Stimulated activated CD4-positive, alpha-beta T cell treated with anti-CD3 and anti-CD28 coated beads, Interleukin-1b, Interleukin-23, amount 100 ng/mL, for 24 hours (primary cell): ENCODE measurements at places on chromosomes 4 and X.

GRCh38 chr4:72449705-72450104 lies 119.3 kb downstream of the ADAMTS3 start:
- DNase-seq: no peak

DNA sequence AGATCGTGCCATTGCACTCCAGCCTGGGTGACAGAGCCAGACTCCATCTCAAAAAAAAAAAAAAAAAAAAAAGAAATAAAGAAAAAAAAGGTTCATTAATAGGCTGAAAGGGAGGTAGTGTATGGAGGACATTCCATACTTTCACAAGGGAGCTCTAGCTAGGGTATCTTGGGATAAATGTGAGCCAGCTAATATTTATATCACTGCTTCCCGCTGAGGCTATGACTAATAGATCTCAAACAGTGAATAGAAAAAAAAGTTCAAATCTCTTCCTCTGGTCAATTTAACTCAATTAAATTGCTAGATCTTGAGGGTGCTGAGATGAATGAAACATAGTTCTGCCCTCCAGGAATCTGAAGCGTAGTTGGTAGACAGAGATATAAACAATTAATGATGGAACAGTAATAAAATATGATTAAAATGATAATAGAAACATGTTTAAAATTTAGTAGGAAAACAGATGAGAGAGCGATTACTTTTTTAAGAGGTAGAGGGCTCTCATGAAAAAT lies 55.7 kb upstream of the SHISA3 start:
- no peak for DNase-seq

DNA sequence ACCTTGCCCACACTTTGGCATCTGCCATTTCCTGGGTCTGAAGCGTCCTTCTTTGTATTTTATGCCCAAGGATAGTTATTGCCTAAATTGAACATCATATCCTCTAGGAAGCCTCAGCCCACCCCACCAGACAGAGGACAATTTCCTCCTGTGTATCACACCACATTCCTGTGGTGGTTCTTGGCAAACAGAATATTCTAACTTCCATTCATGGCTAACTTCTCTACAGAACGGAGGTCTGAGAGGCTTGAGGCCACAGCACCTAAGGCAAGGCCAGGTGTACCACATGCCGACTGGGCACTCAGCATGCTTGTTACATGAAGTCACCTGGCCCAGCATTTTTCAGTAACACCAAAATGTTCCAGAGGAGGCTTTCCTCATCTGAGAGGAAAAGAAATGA lies 42.4 kb downstream of the CD99L2 start:
- DNase-seq: no peak

DNA sequence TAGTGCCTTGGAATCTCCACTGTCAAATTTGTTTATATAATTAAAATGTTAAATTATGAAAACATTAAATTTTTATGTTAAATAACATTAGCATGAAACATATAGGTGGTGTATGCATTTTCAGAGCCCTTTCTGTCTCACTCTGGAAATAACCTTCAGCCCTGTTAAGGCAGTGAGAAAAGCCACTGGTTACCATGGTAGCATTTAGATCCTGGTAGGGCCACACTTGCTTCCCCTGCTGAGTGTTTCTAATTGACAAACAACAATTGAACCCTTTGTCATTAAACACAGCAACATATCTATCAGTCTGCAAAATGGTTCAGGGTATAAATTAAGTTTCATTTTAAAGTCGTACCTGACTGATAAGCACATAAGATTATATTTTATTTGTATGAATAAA lies 63.5 kb downstream of the PDK3 start:
- DNase-seq: no peak

- no peak for DNase-seq
These were observed 202.7 kb downstream of the NR3C2 start for GRCh38 chr4:148239494-148239985.

- no peak for DNase-seq
These were observed 192.9 kb downstream of the PALLD start for GRCh38 chr4:168689791-168690190.

GRCh38 chrX:126489116-126489695 lies 63.4 kb downstream of the DCAF12L1 start:
- no peak for DNase-seq

GRCh38 chrX:110086916-110087484 lies 84.1 kb downstream of the TMEM164 start:
- no peak for DNase-seq

GRCh38 chr4:149890531-149890930 lies 74.9 kb upstream of the IQCM start:
- DNase-seq: no peak

DNA sequence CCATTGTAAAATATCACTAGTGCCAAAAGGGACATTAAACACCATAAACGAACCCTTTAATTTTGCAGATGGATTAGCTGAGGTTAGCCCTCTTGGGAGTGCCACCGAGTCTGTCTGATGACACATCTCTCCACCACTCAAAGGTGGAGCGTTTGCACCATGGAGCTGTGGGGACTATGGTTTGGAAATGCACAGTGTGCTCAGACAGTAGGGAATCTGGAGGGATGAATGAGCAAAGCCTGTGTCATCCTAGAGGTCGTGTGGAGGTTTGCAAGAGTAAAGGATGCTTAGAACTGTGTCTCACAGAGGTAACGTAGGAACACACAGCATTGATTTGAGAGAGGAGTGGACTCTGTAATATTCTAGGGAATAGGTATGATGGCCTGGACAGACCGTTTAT lies 93.7 kb downstream of the CLNK start:
- no peak for DNase-seq

DNA sequence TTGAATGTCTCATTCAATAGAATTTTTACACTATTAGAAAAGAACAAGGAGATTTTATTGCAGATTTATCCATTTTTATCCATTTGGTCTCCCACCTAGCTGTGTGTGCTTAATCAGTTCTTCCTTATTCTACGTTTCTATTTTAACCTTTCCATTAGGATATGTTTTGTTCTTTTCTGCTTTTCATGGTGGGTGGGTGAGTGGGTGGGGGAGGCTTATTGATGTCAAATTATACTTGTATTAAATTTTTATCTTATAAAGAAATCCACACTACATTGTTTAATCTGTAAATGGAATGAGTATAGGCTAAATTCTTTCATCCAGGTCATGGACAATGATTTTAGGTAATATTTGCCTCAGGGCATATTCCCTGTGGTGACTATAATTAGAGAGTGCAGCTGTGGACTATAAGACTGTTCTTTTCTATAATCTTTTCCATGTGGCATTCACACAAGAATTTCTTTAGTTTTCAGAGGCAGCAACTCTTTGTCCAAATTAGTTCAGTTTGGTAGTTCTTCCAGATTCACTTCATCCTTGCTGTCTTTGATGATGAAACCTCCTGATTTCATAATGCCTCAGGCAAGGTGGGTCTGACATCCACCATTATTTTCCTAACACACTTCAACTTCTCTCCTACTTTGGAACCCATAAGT lies 2451.8 kb downstream of the PCDH7 start:
- no peak for DNase-seq

GRCh38 chr4:118760092-118760491 lies 74.9 kb downstream of the METTL14 start:
- no peak for DNase-seq

DNA sequence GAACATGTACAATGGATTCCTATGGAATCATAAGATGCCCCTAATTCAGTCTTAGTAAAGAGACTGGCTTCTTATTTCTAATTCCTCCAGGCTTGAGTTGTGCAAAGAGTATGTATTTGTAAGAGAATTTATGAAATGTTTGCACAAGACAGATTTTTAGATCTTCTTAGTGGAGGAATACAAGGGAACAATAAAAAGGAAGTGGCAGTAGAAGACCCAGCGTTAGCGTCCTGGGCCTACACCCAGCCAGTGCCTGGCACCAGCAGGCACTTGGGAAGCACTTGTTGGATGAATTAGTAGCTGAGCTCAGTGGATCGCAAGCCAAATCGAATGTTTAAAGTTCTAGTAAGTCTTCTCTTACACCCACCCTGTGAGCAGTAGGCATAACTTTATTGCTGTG lies 157.4 kb downstream of the PTTG2 start:
- no peak for DNase-seq

GRCh38 chrX:9330249-9330982 lies 134.4 kb upstream of the TBL1X start:
- DNase-seq: no peak

DNA sequence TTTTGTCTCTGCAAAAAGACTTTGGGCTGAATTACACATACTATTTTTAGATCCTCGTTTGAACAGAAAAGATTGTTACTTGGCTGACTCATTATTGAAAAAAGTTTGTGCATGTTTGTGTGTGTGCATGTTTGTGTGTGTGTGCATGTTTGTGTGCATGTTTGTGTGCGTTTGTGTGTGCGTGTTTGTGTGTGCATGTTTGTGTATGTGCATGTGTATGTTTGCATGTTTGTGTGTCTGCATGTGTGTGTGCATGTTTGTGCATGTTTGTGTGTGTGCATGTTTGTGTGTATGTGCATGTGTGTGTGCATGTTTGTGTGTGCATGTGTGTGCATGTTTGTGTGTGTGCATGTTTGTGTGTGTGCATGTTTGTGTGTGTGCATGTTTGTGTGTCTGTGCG lies 201.1 kb upstream of the FAT1 start:
- no peak for DNase-seq

DNA sequence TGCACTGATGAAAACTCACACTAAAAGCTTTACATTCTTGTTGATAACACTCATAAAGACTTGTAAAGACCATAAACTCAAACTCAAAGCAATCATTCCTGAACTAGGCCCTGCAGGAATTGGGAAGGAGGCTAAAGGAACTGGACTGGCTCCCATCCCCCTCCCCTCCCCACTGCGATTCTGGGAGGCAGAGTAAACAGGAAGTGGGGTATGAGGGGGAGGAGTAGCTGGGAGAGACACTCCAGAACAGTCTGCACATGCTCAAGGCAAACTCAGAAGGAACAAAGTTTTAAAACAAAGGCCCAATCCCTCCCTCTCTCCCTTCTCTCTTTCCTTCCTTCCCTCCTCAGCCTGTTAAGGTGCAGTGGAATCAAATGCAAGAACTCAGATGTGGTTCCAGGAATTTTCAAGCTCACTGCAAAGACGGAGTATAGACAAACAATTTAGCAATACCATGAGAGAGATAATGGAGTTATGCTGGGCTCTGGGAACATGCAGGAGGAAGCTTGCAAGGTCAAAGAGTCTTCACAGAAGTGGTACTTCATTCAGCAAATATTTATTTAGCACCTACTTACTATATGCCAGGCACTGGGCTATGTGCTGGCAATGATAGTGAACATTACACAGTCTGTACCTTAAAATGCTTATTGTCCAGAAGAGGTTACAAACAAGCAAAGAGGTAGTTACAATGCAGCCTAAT lies 15.9 kb downstream of the MID1IP1 start:
- no peak for DNase-seq

- DNase-seq: no peak
These were observed 66.6 kb downstream of the BLTP1 start for GRCh38 chr4:122218762-122219161.

GRCh38 chr4:94668724-94669123 lies 89.0 kb upstream of the BMPR1B start:
- no peak for DNase-seq

DNA sequence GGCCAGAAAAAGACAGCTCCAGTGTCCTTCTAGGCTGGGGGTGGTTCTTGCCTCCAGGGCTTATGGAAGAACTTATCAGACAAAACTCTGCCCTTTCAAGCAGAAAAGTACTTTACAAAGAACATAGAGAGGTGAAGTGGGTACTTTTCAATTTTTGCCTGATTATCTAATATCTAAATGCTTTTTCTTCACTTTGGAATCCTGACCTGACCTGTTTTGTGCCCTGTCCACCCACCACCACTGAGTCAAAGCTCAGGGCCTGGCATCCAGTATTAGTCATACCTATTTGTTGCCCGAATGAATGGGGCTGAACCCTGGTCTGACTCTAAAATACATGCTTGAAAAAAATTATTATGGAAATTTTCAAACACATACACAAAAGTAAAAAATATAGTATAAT lies 37.2 kb downstream of the RTL9 start:
- no peak for DNase-seq

DNA sequence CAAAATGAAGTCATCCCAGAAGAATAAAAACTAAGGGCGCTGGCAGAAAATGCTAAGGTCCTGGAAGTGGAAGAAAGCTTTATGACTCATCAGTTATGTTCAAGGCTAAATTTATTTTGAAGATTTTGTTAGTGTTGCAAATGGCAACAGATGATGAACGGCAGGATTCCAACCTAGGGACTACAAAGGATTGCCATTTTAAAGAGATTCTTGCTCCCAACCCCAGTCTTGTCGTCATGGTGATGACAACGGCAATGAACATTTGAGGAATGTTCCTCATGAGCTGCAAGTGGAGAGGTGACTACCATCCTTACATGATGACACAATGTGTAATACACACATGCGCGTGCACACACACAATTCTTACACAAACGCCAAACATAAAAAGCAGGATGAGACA lies 54.4 kb upstream of the FTHL17 start:
- no peak for DNase-seq

DNA sequence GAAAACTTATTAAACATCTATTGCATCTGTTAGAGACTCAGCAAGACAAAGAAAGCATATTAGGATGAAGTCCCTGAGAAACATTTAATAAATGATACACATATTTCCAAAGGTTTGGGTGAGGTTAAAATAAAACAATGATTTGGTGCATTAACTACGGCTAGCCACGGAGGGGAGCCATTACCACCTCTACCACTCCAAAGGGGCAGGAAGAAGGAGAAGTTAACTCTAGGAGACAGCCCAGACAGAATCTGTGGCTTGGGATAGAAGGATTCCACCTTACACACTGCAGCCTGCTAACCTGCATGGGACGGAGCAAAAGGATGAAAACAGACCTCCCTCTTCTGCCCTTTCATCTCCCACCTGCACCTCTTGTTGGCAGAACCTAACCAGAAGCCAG lies 189.1 kb upstream of the C1QTNF7 start:
- DNase-seq: no peak

- no peak for DNase-seq
These were observed 14.1 kb downstream of the RPS6KA3 start for GRCh38 chrX:20252381-20253231.

- no peak for DNase-seq
These were observed 268.1 kb downstream of the THOC2 start for GRCh38 chrX:123464709-123465108.

GRCh38 chr4:88672987-88673386 lies 24.6 kb downstream of the NAP1L5 start:
- DNase-seq: no peak

DNA sequence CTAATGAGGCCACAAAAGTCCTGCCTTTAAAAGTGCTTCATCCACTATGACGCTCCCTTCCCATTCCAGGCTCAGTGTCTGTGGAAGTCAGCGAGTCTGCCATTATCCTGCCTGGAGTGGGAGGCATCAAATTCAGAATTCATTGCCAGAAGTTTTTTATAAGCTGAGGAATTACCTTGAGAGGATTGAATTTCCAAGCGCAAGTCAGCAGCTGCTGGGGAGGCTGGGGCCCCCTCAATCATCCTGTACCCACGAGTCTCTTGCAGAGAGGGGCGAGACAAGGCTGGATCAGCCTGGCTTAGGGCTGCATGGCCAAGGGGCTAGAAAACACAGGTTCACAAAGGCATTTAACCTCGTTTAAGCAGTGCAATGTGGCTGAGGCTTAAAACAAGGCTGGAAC lies 170.5 kb upstream of the NOCT start:
- DNase-seq: no peak
